ENCODE measurements at places on chromosomes 12 and 14.

- DNase-seq, result no peak
These were observed 250.6 kb downstream of the AEBP2 start for GRCh38 chr12:19689801-19690472.

GRCh38 chr12:79764641-79765040 is 73.9 kb upstream of the PAWR start:
- no peak for DNase-seq

GRCh38 chr12:52644078-52644415 is 8.0 kb downstream of the KRT2 start:
- no peak for DNase-seq

- no peak for DNase-seq
These were observed 106.1 kb downstream of the PDE3A start for GRCh38 chr12:20474443-20474842.

- DNase-seq, result no peak
These were observed 9.4 kb downstream of the AHNAK2 start for GRCh38 chr14:104968541-104969401.

- no peak for DNase-seq
These were observed 127.4 kb downstream of the CRADD start for GRCh38 chr12:93804392-93805179.

DNA sequence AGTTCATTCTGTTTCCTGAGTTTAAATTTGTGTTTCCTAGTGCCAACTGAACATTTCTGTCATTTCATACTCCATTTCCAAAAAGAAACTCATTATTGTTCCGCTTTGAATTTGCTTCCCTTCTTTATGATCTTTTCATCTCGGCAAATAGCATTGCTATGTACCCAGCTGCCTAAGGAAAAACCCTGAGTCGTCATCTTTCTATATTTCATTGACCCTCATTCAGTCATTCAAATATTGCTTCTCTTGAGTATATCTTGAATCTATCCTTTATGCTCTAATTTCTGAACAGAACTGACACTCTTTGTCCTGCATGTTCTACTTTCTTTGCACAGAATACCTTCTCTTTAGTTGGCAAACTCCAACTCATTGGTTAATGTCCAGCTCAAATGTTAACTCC is 35.9 kb downstream of the ADIPOR2 start:
- no peak for DNase-seq

GRCh38 chr12:59675461-59675860 is 79.6 kb downstream of the SLC16A7 start:
- no peak for DNase-seq

DNA sequence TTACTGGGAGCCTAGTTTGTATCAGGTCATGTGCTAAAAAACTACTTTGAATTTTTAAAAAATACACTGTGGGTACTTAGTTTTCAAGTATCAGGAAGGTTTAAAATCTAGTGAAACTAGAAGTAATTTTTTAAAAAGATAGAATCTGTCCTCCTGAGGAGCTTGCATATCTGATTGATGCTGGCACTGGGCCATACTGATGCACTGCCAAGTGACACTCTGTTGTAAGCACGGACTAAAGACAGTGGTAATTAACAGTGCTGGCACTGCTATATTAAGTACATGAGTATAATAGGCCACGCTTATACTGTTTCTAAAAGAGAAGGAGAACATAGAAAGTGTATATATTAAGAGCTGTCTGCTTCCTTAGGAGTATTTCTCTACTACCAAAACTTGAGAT is 10.0 kb upstream of the TBC1D30 start:
- DNase-seq, result no peak

DNA sequence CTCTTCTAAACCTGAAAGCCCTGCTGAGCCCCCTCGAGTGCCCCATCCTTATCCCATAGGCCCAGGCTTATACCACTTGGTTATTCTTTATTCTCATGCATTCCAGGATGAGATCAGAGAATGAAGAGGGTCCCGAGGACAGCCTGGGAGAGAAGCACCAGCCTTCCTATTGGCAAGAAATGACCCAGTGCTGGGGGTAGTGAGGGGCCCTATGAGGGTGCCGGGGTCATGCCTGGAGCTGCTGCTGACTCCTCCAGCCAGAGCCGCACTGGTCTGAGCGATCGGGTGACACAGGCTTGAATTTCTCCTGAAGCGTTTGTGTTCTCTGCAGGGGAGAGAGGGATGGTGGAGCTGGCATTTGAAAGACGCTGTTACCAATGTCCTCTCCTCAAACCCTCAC is 18.1 kb downstream of the MORN3 start:
- no peak for DNase-seq

DNA sequence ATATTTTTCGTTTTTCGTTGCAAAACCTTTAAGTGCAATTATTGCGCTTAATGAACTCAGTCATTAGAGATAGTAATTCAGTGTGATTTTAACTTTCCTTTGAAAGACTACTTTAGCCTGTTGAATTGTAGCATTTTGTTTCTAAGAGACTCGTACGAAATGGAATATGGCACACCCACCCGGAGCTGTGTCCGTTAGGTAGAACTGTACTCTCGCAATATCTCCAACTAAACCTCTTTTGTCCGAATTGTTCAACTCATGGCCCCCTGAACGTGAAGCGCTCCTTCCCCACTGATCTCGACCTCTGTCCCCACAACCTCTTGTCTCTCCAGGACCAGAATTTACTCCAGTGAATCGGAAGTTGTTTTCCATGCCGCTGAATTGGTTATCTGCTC is 800 bp downstream of the PCNX4 start:
- no peak for DNase-seq

All from mesothelial cell of epicardium (in vitro differentiated cells).